ENCODE measurements at places on chromosomes 12 and 14. TPM values are rescaled to one million over a fixed set of nuclear protein-coding genes. Genes with fewer than 3 reads are reported as not detected.

DNA sequence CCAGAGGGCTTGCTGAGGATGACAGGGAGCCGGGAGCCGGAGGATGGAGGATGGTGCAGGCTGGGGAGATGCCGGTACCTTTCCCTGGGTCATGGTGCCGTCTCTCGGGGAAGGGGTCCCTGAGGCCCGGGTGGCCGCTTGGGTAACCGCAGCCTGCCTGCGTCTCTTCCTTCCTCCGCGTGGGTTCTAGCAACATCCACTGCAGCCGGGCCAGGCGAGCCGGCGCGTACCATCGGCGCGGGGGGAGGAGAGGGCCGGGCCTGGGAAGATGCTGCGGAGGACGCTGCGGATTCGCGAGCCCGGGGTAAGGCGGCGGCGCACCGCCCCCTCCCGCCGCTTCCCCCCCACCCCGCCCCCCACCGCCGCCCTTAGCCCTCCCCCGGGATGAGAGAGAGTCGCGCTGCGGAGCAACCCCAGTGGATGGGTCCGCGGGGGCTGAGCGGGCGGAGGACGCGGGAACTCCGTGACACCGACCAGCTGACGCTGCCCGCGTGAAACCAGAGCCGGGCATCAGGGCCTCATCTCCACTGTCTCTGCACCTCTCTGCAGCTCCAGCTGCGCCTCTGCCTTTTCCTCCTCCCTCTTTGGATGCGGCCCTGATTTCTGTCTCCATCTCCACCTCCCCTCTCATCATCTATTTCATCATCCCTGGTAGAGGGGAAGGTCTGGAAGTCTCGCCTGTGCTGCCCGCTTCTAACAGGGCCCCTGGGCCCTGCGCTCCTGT is at the start of gene FAIM2:
Gene FAIM2, minus strand, starts transcription at position 201 of the 724 bp plus-strand sequence. Its CDS starts 108 bp downstream, at position 93.
- peaks cover 15% of the 10 kb centered on the region for H3K4me1 ChIP-seq
- no peak for DNase-seq
- peak within 1 kb of the TSS; percentile 60 for H3K4me3 ChIP-seq
- H3K27ac ChIP-seq = peak within 1 kb of the TSS; percentile 61

GARIN6 gene
- total RNA-seq = not detected

DNA sequence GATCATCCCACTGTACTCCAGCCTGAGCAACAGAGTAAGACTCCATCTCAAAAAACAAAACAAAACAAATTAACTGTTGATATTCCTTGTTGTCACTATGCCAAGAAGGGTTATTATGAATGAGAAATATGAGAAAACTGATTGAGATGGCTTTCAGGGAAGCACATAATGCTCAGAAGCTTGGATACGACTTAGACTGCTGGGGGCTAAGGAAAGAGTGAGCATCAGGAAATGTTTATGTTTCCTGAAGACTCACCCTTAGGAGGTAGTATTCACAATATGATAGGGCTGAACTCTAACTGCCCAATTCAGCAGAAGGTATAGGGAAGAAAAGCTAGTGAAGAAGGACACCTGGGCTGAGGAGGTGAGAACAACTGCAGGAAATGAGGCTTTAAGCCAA is 6.3 kb downstream of the STYK1 start:
- no peak overlapping the region for H3K27ac ChIP-seq
- no peak overlapping the region for H3K4me3 ChIP-seq
- DNase-seq = no peak
- H3K36me3 ChIP-seq = no peaks in the 10 kb centered on the region
- H3K27me3 ChIP-seq = no peaks in the 10 kb centered on the region
- H3K4me1 ChIP-seq = no peaks in the 10 kb centered on the region

FBXL14 gene
- total RNA-seq = 22.6 TPM

MYH6 gene
- total RNA-seq = under 0.01 TPM

- no peak for DNase-seq
- no peak overlapping the region for H3K4me3 ChIP-seq
- H3K27ac ChIP-seq = no peak overlapping the region
- H3K27me3 ChIP-seq = no peaks in the 10 kb centered on the region
- H3K36me3 ChIP-seq = no peaks in the 10 kb centered on the region
Observed at GRCh38 chr12:69932676-69933552, 107.9 kb downstream of the MYRFL start.

DNA sequence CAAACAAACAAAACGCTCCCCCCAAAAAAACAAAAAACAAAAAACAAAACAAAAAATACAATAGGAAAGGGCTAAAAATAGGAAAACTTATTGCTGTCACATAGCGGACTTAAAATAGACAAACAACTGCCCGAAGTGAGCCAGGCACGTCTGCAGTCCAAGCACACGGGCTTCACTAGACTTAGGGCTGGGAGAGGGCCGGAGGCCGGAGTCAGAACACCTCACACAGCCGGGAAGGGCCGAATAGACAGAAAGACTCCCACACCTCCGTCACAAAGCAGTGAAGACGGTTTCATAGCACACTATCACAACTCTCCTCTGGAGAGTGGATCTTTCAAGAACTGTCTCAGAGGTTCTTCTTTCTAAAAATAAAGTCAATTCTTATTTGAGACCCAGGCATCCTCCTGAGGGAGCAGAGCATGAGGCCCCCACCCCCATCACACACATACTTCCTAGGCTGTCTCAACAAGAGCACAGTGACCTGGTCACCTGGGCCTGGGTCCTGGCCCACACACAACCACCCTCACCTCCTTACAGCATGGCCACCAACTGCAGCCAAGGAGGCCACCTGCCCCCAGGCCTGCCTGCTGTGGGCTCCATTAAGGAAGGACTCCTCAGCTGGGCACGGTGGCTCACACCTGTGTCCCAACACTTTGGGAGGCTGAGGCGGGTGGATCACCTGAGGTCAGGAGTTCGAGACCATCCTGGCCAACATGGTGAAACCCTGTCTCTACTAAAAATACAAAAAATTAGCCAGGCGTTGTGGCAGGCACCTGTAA is 6.7 kb downstream of the BAG5 start:
- no peak overlapping the region for H3K4me3 ChIP-seq
- H3K4me1 ChIP-seq = peaks cover 68% of the 10 kb centered on the region
- no peak for DNase-seq
- H3K36me3 ChIP-seq = peaks cover 26% of the 10 kb centered on the region

DNA sequence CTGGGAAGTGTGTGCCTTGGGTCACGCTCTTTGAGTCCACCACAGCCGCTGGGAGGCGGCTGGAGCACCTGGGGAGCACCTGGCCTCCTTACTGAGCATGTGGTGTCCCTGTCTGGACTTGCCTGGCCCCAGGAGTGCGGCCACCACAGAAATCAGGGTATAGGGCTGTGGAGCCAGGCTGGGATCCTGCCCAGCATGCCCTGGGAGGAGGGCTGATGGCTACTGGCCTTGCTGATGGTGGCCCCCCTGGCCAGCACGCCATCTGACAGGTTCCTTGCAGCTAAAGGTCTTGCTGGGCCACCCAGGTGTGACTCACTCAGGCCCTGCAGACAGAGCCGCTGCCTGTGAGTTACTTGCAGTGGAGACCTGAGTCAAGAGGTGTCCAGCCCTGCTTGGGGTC is 6.0 kb downstream of the ULK1 start:
- no peak overlapping the region for H3K27ac ChIP-seq
- no peaks in the 10 kb centered on the region for H3K27me3 ChIP-seq
- H3K4me3 ChIP-seq = no peak overlapping the region
- H3K4me1 ChIP-seq = peaks cover 97% of the 10 kb centered on the region
- H3K36me3 ChIP-seq = peaks cover 46% of the 10 kb centered on the region

- no peak for DNase-seq
- peak within 1 kb of the TSS; percentile 67 for H3K4me3 ChIP-seq
- H3K4me1 ChIP-seq = peaks cover 77% of the 10 kb centered on the region
- peak within 1 kb of the TSS; percentile 86 for H3K27ac ChIP-seq
Observed at GRCh38 chr14:95516554-95517181, at the start of gene SYNE3. Gene SYNE3 (minus strand): TSS chr14:95516650. CDS start chr14:95475821, 40,829 bp downstream.

DNA sequence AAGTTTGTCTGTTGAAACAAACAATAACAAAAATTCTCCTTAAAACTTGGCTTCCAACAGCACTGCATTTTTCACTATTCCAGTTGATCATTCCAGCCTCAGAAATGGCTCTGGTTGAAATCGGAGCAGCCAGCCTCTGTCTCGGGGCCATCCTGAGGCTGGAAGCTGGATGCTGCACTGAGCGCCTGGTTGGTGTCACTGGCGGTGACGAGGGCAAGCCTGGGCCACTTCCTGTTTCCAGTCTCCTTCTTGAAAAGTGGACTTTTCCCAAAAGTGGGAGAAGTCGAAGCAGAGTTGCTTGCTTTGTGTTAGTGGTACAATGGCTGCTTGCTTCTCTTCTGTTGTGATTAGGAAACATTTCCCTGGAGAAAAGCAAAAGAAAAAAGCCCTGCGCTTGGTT is 48.7 kb downstream of the CCDC92 start:
- no peaks in the 10 kb centered on the region for H3K4me1 ChIP-seq
- DNase-seq = no peak
- H3K4me3 ChIP-seq = no peak overlapping the region
- no peaks in the 10 kb centered on the region for H3K36me3 ChIP-seq
- no peaks in the 10 kb centered on the region for H3K27me3 ChIP-seq
- no peak overlapping the region for H3K27ac ChIP-seq

DCN gene
- 1,556 TPM for total RNA-seq

LTB4R2 gene
- total RNA-seq = 2.5 TPM

DNA sequence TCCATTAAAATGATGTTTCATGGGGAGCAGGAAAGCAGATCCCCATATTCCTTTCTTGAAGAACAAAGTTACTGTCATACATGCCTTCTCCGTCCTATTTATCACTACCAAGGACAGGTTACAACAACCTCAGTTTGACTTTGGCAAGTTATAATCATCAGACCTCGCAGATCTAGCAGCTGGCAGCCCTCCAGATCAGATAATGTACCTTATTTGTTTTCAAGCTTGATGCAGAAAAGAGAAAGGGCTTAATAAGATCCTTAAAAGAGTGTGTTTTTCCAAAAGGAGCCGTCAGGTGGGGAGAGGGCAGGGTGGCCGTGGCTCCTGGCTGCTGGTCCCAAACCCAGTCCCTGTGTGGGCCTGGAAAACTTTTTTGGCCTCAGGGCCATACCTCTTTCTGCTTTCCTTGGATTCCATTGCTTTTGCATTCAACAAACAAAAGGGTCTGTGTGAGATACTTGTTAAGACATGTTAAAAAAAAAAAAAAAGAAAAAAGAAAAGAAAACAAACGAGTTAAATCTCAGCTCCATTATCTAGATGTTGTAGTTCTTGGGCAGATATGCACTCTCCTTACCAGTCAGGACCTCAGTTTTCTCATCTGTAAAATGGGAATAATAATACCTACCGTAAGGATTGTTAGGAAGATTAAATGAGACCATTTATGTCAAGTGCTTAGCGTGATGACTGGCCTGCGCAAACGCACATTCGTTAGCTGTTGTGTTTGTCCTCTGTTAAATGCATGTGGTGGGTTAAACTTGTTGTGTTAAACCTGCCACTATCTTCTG is 64.6 kb downstream of the B4GALNT3 start:
- no peak for DNase-seq
- no peak overlapping the region for H3K27ac ChIP-seq
- H3K36me3 ChIP-seq = no peaks in the 10 kb centered on the region
- no peaks in the 10 kb centered on the region for H3K27me3 ChIP-seq
- H3K4me1 ChIP-seq = no peaks in the 10 kb centered on the region

PLBD1 gene
- total RNA-seq = 4.1 TPM

- H3K4me3 ChIP-seq = no peak overlapping the region
- H3K36me3 ChIP-seq = no peaks in the 10 kb centered on the region
- no peak for DNase-seq
- H3K27me3 ChIP-seq = no peaks in the 10 kb centered on the region
Observed at GRCh38 chr12:104673696-104674482, 217.1 kb downstream of the CHST11 start.

CLECL1 gene
- not detected for total RNA-seq

EFS gene
- 12.5 TPM for total RNA-seq

RSRC2 gene
- 48.0 TPM for total RNA-seq

DNA sequence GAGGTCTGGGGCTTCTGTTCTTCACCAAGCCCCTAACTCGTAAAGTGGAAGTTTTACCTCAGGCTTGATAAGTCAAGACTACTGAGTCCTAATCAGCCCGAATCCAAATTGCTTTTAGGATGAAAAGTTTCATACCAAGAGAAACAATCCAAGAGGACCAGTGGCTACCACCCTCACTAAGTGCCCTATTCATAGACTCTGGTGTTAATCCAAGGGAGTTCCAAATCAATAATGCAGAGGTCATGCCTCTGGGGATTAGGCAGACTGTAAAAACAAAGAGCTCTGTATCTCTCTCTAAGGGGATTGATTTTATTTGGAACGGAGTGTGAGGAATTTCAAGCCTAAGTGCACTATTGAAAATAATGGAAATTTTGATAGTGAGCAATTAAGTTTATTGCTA is 76.3 kb upstream of the LMNTD1 start:
- no peak overlapping the region for H3K4me3 ChIP-seq
- H3K27ac ChIP-seq = no peak overlapping the region
- no peak for DNase-seq
- no peaks in the 10 kb centered on the region for H3K4me1 ChIP-seq
- no peaks in the 10 kb centered on the region for H3K27me3 ChIP-seq
- no peaks in the 10 kb centered on the region for H3K36me3 ChIP-seq

GRCh38 chr14:96351986-96352385 is 11.2 kb downstream of the ATG2B start:
- H3K4me1 ChIP-seq = peaks cover 21% of the 10 kb centered on the region
- H3K4me3 ChIP-seq = no peak overlapping the region
- no peaks in the 10 kb centered on the region for H3K27me3 ChIP-seq
- H3K36me3 ChIP-seq = no peaks in the 10 kb centered on the region
- DNase-seq = no peak
- no peak overlapping the region for H3K27ac ChIP-seq

- H3K4me1 ChIP-seq = no peaks in the 10 kb centered on the region
- DNase-seq = peak; percentile 80
- no peaks in the 10 kb centered on the region for H3K36me3 ChIP-seq
- no peak overlapping the region for H3K27ac ChIP-seq
- H3K27me3 ChIP-seq = no peaks in the 10 kb centered on the region
- H3K4me3 ChIP-seq = no peak overlapping the region
Observed at GRCh38 chr14:96648506-96649326, 146.5 kb downstream of the PAPOLA start.

DNA sequence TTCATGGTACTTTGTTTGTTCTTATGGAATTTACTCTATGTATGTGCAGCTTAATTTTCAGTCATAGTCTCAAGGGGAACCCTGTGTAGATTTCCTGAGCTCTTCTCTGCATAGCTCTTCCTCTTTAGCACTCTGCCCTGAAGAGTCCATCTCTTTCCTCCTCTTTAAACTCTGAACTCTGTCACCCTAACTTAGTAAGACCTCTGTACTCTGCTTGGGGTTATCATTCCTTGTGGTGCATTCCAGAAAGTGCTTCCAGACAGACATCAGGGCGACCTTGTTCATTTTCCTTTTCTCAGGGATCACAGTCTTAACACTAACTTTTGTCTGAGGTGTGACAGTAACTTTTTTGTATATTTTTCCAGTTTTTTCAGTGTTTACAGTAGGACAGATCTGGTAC is 179.3 kb downstream of the RAD51B start:
- H3K36me3 ChIP-seq = no peaks in the 10 kb centered on the region
- DNase-seq = no peak
- no peaks in the 10 kb centered on the region for H3K4me1 ChIP-seq

LRP1-AS gene
- total RNA-seq = not detected

- no peaks in the 10 kb centered on the region for H3K27me3 ChIP-seq
- no peak overlapping the region for H3K4me3 ChIP-seq
- no peak for DNase-seq
- peaks cover 18% of the 10 kb centered on the region for H3K36me3 ChIP-seq
Observed at GRCh38 chr12:92784797-92785562, 82.2 kb downstream of the PLEKHG7 start.

GRCh38 chr14:44700694-44701093 is 193.6 kb upstream of the FSCB start:
- no peaks in the 10 kb centered on the region for H3K4me1 ChIP-seq
- no peaks in the 10 kb centered on the region for H3K27me3 ChIP-seq
- H3K36me3 ChIP-seq = no peaks in the 10 kb centered on the region
